Activated naive CD4-positive, alpha-beta T cell treated with anti-CD3 and anti-CD28 coated beads for 36 hours (primary cell): ENCODE measurements at places on chromosomes 7 and 10. TPM values are rescaled to one million over a fixed set of nuclear protein-coding genes. Genes with fewer than 3 reads are reported as not detected.

Gene RPA3
- 219 TPM for total RNA-seq

Gene PNLIP
- not detected for total RNA-seq

Gene SVOPL
- total RNA-seq, result not detected

DNA sequence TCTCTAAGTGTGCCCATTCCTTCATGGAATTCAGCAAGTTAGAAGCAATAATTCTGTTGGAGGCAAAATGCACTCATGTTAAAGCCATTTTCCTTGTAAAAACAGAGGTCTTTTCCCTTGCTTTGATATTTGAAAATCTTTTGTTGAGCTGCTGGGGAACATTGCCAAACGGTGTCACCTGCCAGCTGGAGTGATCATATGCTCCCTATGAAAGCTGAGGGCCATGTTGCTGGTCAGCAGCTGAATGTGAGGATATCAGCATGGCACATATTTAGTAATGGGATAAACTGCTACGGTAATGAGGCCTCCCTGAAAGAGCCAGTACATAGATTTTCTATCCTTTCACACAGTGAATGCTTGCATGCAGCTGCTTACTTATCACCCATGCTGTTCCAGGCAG is 224.3 kb downstream of the THSD7A start:
- no peaks in the 10 kb centered on the region for H3K27me3 ChIP-seq
- H3K4me1 ChIP-seq, result no peaks in the 10 kb centered on the region
- no peak overlapping the region for H3K27ac ChIP-seq
- DNase-seq, result no peak

- peaks cover 38% of the 10 kb centered on the region for H3K4me1 ChIP-seq
- no peak for DNase-seq
- H3K27me3 ChIP-seq, result no peaks in the 10 kb centered on the region
- H3K36me3 ChIP-seq, result peaks cover 2% of the 10 kb centered on the region
- H3K4me3 ChIP-seq, result peak overlapping the region; percentile 87
Observed at GRCh38 chr10:96831200-96831866, 765 bp upstream of the LCOR start.
